ENCODE measurements at places on chromosomes 13 and 19.

- no peak for DNase-seq
These were observed 1.4 kb downstream of the TDRD3 start for GRCh38 chr13:60398379-60398891.

GRCh38 chr19:27741236-27741635 lies 1471.7 kb downstream of the UQCRFS1 start:
- no peak for DNase-seq

DNA sequence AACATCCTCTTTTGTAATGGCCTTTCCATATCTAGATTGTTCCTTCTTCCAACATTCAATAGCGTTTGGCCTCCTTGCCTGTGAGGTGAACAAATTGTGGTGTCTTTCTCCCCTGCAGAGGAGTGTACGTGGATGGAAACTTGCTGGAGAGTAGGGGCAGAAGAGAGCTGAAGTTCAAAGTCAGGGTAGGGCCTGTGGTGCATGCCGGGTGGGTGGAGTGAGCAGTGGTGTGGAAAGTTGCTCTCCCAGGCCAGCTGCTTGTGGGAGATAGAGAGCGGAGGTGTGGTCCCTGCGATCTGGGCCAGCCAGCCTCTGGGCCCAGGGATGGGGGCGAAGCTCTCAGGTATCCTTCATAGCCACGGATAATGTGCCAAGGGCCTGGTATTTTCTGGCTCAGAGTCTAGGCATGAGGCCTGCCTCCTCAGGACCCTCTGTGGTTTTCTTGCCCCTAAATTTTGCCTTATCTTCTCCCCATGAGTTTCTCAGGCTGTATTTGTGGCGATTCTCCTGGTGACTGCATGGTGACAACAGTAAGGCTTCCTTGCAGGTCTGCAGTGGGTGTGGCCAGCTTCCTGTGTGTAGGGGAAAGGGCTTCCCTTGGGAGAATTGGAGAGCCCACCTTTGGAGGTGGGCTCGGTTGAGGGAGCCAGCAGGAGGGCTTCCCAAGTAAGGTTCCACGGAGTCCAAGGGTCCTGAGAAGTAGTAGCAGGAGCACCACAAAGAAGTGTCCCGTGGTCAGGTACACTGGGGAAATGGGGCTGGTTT lies 6.7 kb downstream of the RGCC start:
- no peak for DNase-seq

DNA sequence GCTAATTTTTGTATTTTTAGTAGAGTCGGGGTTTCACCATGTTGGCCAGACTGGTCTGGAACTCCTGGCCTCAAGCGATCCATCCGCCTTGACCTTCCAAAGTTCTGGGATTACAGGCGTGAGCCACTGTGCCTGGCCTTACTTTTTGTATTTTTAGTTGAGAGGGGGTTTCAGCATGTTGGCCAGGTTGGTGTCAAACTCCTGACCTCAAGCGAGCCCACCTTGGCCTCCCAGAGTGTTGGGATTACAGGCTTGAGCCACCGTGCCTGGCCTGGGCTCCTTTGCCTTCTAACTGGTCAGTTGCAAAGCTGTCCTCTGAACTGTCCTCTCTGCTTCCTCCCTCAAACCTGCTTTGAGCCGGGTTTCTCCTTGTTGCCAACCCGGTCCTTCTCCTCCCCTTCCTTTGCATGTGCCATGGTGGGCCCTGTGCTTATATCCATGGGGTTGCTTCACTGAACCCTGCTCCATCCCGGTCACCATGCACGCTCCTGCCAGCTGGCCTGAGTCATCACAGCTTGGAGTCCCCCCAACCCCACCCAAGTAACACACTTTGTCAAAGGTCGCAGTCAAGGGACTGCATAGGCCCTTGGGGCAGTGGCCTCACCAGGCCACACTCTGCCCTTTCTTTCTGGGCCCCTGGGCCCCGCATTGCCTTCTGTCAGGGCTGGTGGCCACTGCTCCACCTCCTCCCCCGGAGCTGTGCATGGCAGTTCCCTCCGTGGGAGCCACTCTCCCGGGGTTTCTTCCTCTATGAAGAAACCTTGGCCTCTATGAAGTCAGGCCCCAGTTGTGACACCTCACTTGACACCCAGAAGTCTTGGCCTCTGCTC lies 21.2 kb downstream of the WTIP start:
- no peak for DNase-seq

DNA sequence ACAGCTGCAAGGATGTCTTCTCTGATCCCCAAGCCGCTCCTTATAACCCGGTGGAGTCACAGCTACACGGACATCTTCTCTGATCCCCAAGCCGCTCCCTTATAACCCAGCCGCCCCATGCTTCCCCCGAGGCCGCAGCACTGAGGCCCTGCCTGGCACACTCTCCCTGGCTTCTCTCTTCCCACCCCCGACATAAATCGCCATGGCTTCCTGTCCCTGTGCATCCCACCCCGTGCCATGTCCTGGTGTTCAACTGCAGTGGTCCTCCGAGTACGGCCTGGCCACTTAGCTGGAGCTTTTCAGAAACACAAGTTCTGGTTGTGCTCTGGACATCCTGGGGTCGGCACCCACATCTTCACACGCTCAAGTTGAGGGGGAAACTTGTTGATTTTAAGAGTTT lies 60.4 kb downstream of the RASA3 start:
- no peak for DNase-seq

GRCh38 chr13:89831157-89831556 lies 1516.3 kb upstream of the MIR17HG start:
- DNase-seq, result no peak

- DNase-seq, result no peak
These were observed 30.4 kb downstream of the ZNF536 start for GRCh38 chr19:30402436-30403202.
